ENCODE measurements at places on chromosomes 7 and 10.
A peak's percentile ranks its signal among the peaks of the same experiment; 100 is the strongest.

DNA sequence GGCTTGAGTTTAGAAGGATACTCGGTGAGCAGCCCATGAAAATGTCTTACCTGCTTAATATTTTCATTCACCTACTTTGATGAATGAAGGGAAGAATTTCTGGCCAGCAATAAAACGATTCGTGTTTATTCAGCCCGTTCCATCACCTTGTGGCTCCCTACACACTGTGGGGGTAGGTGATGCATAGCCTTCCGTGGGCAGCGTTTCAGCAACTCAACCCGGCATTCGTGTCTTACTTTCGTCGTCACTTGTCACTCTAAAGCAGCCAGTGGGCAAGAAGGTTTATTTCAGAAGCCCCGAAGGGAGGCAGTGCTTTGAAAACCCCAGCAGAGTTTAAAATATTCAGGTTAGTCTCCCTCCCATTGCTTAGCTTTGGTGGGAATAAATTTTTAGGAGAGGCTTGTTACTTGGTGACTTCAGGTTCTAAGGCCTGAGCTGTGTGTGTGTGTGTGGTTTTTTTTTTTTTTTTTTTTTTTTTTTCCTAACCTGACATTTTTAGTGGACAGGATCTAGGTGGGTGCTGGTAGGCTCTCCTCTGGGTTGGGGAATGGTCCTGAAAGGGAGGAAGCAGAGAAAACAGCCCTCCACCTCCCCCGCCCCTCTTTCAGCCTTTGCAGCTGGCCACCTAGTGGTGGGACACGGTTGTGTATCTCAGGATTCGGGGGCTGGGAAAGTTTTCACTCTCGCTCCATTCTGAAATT is 1.8 kb downstream of the GRK5 start:
- no peak for DNase-seq

- no peak for DNase-seq
These were observed 5.8 kb upstream of the YAE1 start for GRCh38 chr7:39560408-39560807.

- no peak for DNase-seq
These were observed 90.7 kb upstream of the CAPZA2 start for GRCh38 chr7:116771640-116772039.

- peak; percentile 65 for DNase-seq
These were observed 48.3 kb downstream of the ZNF783 start for GRCh38 chr7:149310113-149310836.

- no peak for DNase-seq
These were observed 210.5 kb downstream of the TWIST1 start for GRCh38 chr7:18906901-18907300.

- DNase-seq = no peak
These were observed 106.2 kb downstream of the ZMYND11 start for GRCh38 chr10:241451-241850.

DNA sequence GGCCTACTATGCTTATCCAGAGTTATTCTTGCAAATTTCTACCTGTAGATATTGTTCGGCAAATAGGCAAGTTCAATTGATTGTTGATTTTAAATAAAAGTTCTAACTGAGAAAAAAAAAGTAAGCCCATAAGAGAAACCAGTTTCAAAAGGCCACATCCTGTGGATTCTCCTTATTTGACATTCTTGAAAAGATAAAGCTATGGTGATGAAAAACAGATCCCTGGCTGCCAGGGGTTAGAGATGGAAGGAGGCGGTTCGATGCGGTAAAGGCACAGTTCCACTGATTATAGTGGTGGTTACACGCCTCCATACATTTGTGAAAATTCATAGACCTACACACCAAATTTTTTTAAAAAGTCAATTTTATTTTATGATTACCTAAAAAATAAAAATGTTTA is 347.8 kb downstream of the KCNMA1 start:
- DNase-seq = no peak

DNA sequence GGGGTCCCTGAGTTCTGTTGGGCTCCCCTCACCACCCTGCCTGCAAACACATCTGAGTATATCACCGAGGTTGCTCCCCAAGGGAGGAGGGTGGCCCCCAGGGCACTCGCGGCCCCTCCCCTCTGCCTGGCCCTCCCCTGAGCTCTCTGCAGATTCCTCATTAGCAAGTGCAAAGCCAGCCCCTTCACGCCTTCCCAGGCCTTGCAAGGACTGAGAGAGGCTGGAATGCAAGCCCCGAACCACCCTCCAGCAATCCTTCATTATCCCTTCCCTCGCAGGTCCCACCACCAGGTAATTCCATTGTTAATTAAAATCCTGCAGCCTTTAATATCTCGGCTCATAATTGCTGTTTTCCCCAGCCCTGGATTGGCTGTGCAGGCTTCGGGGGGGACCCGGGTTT is 35.3 kb upstream of the MYL10 start:
- no peak for DNase-seq

DNA sequence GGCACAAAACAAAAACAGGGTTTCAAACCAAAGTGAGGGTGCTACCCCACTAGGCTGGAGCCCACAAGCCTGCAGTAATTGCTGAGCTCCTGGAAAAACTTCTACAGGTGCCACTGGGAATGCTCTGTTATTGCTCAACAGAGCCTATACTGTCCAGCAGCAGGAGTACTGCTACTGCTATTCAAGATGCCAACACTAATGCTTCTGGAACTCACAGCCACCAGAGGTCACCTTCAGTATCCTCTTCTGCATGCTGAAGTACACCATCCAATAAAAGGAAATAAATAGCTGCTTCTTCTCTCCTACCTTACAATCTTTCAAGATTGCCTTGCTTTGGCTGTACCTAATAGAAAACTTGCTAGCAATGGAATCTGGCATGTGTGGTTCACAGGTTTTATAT is 222.0 kb downstream of the LRRN3 start:
- no peak for DNase-seq

- DNase-seq = no peak
These were observed 6.6 kb downstream of the EMX2 start for GRCh38 chr10:117549100-117549585.

DNA sequence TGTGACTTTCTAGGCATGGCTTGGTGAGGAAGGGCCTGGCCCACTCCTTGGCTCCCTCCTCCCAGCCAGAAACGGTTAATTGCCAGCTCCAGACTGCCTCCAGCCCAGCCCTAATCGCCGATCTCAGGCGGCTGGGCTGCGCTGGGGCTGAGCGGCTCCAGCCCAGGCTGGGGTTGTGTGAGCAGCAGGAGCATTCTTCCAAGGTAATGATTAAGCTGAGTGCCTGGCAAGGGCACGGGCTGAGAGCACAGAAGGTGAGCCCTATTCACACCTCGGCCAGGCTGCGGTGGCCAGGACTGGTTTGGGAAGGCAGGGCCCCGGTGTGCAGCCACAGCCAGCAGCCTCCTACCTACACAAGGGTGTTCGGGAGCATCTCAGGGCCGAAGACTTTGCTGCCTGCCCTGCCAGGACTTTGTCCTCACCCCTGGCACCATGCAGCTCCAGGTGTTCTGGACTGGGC is at the start of gene TMEM72:
Gene TMEM72, plus strand, starts transcription at position 257 of the 460 bp plus-strand sequence. Its CDS starts 176 bp downstream, at position 433.
- DNase-seq = no peak

- no peak for DNase-seq
These were observed 1.6 kb upstream of the CDK13 start for GRCh38 chr7:39948375-39948955.

DNA sequence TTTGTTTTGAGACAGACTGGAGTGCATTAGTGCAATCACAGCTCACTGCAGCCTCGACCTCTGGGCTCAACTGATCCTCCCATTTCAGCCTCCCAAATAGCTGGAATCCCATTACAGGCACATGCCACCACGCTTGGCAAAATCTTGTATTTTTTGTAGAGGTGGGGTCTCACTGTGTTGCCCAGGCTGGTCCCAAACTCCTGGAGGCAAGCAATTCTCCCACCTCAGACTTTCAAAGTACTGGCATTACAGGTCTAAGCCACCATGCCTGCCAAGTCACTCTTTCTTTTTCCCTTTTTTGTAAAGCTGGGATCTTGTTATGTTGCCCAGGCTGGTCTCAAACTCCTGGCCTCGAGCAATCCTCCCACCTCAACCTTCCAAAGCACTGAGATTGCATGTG is 8.3 kb upstream of the NPC1L1 start:
- DNase-seq = no peak

DNA sequence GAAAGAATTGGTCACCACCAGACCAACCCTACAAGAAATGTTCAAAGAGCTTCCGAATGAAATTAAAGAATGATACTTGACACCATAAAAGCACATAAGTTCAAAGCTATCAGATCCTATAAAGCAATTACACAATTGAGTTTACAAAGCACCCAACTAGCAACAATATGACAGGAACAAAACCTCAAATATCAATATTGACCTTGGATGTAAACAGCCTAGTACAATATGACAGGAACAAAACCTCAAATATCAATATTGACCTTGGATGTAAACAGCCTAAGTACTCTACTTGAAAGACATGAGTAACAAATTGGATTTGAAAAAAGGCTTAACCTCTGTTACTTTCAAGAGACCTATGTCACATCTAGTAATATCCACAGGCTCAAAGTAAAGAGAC is 1201.4 kb downstream of the XPNPEP1 start:
- DNase-seq = no peak

DNA sequence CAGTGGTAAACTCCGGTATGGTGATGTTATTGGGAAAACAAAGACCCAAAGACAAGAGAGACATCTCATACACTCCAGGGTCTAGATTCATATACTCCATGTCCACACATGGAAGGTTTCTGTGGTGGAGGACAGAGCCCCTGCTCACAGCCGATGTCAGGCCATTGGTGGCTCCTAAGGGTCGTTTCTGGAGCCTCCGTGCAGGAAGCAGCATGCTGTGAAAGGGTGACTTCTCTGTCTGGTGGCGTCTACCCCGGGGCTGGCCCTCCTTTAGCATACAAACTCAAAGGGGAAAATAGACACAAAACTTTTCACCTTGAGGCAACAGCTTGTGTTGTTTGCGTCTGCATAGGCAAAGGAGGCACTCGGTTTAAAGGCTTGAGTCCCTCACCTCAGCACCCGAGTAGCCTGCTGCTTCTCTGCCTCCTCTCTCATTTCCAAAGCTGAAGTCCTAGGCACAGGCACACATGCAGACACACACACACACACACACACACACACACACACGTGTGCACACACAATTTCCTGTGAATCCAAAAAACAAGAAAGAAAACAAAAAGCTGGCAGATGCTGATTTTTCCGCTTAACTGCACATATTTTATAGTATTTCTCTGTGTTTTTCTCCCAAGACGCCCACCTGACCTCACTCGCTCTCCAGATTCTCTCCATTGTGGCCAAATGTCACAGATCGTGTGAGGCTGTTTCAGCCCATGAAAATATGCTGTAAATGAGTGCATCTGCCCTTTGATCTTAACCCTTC is 601.4 kb upstream of the MGMT start:
- DNase-seq = no peak

DNA sequence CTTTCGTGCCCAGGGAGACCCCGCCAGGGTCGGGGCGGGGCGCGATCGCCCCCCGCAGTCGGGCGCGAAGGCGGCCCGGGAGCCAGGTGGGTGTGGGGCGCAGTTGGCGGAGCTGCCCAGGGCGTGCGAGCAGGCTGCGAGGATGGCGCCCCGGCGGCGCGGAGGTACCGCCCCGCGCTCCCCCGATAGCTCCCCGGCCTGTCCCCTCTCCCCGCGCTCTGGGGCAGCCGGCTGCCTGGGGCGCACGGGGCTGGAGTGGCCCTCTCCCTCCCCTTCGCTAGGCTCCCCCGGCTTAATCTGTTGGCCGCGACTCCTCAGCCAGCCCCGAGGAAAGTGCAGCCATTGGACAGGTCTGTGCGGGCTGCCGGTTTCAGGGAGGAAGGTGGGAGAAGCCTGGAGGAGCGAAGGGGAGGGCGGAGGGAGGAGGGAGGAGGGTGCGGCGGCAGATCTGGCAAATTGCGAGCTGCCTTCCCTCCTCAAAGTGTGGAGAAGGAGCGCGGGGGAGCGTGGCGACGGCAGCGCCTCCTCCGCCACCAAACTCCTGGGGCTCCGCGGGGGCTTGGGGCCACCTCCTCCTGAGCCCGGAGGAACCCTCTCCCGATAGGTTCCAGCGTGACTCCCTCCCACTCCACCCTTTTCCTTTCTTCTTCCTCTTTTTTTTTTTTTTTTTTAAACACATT is 361 bp upstream of the PLXDC2 start:
- no peak for DNase-seq

DNA sequence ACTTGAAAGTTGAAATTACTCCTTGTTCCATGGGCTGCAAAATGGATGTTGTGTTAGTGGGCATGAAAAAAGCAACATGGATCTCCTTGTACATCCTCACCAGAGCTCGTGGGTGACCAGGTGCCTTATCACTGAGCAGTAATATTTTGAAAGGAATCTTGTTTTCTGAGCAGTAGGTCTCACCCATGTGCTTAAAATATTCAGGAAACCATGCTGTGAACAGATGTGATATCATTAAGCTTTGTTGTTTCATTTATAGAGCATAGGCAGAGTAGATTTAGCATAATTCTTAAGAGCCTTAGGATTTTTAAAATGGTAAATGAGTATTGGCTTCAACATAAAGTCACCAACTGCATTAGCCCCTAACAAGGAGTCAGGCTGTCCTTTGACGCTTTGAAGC is 316.6 kb downstream of the TYW1 start:
- DNase-seq = no peak

GRCh38 chr7:93409324-93409723 is 165.2 kb downstream of the CALCR start:
- DNase-seq = no peak

DNA sequence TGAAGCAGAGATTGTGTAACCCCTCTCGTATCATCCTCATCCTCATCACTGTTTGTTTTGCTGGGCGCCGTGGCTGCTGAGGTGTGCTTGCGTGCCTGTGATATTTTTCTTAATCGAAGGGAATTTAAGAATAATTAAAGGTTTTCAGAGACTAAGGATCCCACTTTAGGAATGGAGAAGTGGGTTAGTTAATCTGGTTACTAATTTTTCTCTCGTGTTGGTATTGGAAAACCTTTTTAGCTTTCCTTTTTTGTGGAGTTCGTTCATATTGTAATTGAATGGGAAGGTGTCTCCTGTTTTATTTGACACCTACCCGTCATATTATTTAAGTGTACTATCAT is 1.3 kb downstream of the UBN2 start:
- DNase-seq = no peak

DNA sequence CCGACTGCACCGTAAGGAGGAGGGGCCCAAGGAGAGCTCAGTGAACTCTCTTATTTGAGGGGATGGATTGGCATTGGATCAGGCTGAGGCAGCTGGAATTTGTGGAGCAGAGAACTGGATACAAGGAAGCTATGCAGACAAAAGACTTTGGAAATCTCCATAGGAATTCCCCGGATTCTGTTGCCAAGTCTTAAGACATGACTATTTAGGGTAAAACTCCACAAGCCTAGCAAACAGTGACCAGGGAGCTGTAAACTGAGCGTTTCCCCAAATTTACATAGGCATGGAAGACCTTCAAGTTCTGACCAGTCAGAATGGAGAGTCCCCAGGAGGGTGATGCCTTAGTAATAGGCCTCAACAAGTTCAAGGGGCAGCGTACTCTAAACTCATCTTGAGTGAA is 82.5 kb upstream of the PCBD1 start:
- DNase-seq = no peak

Measured in Jurkat, Clone E6-1 (cell line).